ENCODE measurements at places on chromosomes 5 and 9.

DNA sequence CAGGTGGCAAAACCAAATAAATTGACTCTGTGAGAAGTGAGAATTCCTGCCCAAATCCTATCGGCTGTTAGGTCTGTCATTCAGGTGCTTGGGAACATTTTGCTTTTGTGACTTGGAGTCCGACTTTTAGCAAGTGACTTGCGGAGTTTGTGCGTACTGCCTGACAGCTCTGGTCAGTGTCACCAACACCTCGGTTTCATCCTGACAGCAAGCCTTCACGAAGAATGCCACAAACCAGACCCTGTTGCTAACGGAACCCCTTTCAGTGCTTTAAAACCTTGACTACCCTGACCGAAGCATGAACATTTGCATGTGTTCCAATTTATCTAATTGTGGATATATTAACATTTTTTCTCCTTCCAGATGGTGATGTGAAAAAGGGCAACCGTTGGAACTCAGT lies 26.5 kb downstream of the LIX1 start:
- no peak for DNase-seq

GRCh38 chr9:78297672-78297961 lies 692 bp downstream of the PSAT1 start:
- no peak for DNase-seq

DNA sequence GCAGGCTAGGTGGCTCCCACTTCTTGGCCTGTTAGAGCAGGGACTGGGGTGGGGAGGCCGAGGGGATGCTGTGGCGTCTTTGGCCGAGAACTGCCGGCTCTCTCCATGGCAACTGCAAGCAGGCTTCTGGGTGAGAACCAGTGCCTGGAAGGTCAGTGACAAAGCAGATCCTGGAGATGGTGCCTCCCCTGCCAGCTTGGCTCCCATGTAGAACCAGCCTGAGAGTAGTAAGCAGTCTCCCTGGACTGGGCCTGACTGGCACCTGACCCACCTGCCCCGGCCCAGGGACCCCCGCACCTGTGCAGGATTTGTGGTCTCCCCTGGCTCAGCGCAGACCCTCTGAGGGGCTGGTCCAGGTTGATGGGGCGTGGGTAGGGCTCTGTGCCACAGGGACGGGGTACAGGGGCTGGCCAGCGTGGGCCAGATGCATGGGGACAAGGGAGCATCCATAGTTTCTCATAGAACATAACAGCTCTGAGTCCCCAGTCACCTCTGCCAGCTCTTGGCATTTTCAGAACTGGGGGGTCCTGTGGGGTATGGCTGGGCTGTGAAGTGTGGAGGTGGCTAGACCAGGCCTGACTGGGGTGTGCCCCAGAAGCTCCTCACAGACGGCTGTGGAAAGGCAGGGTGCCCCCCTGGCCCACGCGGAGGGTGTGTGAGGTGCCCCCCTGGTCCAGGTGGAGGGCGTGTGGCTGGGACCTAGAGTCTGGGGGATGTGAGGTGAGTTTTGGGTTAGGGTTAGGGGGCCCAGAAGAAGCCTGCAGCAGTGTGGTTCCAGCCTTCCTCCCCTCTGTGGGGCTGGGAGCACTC lies 22.2 kb downstream of the CACNA1B start:
- no peak for DNase-seq

DNA sequence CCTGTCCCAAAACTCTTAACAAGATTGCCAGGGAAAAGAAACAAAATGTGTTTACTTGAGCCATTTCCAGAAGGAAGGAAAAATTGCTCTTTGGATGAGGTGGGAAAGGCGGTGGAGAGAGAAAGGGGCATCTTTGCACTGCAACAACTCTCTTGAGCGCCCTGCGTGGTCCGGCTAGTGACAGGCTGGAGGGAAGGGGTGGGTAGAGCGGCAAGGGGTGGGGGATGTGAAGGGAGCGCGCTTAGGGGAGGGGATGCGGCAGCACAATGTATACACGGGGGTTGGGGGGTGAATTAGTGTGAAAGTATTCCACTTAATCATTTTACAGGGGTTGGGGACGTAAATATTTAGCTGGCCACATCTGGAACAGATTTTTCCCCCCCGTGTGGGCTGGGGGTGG lies 1.3 kb downstream of the FGF10 start:
- no peak for DNase-seq

DNA sequence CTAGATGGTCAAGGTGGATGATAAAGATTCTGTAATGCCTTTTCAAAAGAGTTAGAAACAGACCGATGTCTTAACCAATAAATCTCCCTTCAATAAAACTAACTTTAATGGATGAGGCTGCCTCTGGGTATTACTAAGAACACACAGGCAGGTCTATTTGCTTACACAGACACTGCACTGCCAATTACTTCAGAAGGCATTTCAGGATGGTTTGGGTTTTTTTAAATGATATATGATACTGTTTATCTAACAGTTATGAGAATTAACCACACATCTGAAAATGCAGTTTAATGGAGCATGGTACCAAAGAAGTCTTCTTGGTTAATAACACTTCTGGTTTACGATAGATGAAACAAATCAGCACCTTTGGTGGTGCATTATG lies 367.9 kb upstream of the GRAMD2B start:
- DNase-seq = no peak

DNA sequence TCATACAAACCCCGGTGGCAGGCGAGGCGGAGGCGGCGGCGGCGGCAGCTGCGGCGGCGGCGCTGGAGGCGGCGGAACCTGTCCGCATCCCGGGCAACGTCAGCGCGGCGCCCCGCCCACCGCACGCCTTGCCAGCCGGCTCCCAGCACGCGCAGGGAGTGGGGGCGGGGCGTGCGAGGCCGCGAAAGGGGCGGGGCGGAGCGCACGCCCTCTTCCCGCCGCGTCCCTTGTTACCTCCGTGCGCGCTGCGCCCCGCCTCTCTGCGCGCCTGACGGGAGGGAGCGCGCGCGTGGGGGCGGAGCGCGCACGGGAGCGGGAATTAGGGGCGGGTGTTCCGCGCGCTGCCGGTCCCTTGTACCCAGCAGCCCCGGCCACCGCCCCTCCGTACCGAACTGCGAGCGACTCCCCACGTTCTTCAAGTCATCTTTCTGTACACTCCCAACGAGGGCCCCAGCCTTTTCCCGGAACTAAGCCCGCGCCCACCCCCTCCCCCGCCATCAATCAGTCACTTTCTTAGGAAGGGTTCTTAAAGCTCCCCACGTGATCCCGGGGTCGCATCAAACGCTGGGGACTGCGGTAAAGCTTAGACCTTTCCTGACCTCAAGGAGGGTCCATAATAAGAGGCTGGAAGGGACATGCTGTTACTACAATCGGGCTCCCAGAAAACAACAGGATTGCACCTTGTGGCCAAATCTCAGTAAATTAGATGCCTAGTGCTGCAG lies at the start of gene AGTPBP1:
Gene AGTPBP1, minus strand, starts transcription at position 80 of the 722 bp plus-strand sequence. CDS start 29,421 bp downstream, outside the sequence.
- DNase-seq = peak; percentile 66

GRCh38 chr9:35756275-35757225 lies 2.5 kb upstream of the MSMP start:
- DNase-seq = no peak

- no peak for DNase-seq
Observed at GRCh38 chr5:97888439-97888838, 705.4 kb upstream of the RIOK2 start.

DNA sequence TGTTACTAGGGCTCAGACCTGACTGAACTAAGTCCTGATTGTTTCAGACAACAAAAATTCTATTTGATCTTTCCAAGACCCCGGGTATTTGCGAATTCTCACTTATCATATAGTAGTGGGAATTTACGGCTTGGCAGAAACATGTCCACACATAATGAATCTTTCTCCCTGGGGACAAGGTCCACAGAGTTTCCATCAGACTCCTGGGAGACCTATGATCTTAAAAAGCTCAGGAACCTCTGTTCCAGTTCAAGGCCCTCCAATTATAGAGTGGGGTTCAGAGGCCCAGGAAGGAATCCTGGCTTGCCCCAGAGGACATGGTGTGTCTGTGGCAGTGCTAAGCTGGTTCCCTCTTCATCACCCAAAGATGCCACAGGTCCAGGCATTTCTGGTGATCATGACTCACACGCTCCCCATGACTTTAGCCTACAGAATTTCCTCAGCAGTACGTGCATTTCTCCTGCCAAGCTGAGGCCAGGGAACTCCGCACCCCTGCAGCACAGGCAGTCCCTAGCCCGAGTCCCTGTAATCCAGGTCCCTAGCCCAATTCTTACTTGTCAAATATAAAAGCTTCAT lies 12.6 kb downstream of the RAPGEF1 start:
- DNase-seq = no peak

GRCh38 chr9:126430124-126430523 lies 103.5 kb downstream of the MVB12B start:
- no peak for DNase-seq

DNA sequence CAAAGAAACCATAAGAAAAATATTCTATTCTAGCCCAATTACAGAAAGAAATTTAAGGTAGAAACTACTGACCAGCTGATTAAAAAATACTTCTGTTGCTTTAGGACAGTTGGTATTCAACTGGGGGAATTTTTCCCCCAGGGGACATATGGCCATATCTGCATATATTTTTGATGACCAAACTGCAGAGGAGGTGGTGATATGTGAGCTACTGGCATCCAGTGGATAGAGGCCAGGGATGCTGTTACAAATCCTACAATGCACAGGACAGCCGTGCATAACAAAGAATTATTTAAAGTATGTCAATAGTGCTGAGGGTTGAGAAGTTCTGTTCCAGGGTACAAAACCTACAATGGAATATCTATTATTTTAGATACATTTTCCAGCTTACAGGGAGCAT lies 24.0 kb downstream of the ZFR start:
- no peak for DNase-seq

- no peak for DNase-seq
Observed at GRCh38 chr5:137681191-137681590, 54.7 kb downstream of the KLHL3 start.

DNA sequence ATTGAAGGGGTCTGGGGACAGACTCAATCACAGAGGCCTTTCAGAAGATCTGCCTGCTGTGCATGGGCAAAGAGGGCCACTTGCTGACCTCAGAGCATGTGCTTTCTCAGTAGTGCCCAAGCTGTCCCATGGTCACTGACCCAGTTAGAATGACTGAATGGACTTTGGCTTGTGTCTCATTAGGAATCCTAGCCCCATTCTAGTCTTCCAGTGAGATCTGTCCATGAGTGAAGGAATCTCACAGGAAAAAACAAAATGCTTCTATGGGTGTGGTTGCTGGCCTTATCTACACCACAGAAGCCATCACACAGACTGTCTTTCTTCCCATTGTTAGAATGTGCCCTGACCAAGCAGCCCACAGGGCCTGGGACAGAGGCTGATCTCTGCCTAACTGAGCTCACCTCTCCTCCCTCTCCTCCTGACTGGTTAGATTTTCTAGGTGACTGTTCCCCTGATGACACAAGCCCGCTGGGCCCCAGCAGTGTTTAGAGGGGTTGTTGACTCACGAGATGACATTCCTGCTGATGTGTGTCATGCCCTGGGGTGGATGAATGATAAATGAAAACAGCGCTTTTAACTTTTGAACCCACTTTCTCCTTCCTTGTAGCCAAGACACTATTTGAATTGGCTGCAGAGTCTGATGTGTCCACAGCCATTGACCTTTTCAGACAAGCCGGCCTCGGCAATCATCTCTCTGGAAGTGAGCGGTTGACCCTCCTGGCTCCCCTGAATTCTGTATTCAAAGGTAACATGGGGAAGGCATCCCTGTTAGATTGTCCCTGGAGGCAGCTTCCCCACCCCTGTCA lies 24.8 kb downstream of the TGFBI start:
- peak; percentile 86 for DNase-seq

GRCh38 chr5:83767409-83767992 lies 46.8 kb upstream of the HAPLN1 start:
- no peak for DNase-seq

DNA sequence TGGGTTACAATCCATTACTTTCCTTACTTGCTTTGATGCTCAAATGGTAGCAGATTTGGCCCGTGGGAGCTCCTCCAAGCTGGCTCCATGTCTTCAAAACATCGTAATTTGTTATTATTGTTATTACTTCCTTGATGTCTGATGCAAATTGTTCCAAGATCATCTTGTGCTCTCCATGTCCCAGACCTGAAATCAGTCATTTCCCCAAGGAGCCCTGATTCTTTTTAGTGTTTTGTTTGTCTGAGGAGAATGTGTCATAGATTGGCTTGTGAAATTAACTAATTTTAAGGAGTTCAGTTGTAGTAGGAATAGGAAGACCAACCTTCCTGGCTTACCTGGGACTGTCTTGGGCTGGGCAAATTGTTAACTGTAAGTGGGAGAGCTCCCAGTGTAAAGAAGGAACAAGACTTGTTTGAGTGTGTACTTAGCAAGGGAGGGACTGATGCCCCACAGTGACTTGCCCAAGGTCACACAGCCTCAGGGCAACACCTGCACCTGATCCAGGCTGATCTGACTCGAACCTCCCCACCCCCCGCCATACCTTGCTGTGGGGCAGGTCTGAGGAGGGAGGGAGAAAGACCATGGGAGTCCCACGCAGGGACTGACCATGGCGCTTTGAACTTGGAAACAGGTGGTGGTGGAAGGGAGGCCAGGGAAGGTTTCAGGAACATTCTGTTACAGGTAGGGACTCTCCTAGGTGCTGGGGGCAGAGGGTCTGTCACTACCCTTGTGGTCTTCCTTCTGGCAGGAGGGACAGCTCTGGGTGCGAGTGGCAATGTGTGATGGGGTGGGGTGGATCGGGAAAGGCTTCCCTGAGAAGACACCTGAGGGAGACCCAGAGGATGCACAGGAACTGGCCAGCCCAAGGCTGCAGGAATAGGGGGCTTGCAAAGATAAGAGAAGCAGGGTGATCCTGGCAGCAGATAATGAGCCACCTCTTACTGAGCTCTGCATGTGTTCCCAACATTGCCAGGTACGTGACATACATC lies 2.7 kb upstream of the BICD2 start:
- no peak for DNase-seq

- no peak for DNase-seq
Observed at GRCh38 chr5:131256507-131256823, 7.4 kb upstream of the CDC42SE2 start.

DNA sequence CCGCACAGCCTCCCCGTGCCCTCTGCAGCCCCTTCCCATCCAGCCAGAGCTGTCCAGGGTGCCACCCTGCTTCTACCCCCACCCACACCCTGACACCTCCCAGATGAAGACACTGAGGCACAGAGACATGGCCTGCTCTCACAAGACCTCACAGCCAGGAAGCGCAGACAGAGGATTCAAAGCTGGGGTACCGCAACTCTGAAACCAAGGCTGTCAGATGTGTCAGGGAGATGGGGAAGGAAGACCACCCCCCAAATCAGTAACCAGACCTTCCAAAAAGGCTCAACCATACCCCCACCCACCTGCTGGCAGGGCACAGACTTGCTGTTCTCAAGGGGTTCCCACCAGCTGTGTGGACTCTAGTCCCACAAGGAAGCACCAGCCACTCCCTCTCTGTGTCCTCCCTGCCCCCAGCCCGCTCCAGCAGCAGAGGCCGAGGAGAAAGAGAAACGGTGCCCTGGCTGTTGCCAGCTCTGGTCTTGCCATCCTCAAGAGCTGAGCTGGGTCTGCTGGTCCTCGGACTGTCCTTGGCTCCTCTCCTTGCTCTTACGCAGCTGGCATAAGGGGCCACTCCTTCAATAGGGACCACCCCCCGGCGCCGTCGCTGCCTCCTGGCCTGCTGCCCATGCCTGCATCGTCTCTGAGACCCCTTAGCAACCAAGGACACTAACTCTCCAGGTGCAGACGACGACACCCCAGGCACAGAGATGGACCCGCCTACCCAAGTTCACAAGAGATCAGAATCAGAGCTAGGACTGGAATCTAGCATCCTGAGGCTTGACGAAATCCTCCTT lies 699 bp downstream of the AKNA start:
- no peak for DNase-seq

Measured in AG04450 (cell line).